ENCODE measurements at places on chromosomes 3 and 15.

DNA sequence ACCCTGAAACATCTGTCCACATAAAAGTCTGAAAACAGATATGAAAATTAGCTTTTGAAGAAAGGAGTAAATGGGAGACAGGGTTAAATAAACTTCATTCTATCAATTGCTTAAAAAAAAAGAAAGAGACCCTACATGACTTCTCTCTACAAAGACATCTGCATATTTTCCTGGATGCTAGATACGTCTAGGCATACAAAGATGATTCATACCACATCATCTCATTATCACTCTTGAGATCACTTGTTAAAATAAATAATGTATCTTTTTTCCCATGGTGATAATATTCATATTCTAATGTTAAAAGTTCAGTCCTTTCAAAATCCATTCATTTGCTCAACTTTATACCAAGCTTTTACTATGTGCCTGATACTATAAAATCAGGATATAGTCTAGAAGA, 295.8 kb downstream of the MAGI1 start:
- DNase-seq, result no peak

- no peak for DNase-seq
Observed at GRCh38 chr3:178969004-178969700, 102.5 kb downstream of the ZMAT3 start.

DNA sequence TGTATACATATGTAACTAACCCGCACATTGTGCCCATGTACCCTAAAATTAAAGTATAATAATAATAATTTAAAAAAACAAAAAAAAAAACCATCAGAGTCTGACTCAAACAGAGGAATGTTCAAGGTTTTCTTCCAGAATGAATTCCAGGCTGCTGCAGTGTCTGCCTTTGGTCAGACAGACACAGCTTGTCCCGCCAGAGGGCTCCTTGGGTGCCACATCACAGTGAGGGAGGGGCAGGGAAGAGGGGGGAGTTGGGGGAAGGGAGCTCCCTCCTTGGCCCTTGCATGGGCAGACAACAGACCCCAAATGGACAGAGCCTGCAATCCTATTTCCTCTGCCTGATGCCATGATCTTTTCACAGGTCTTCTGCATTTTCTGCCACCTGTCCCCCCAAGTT, 36.5 kb downstream of the ITGB5 start:
- DNase-seq, result no peak

DNA sequence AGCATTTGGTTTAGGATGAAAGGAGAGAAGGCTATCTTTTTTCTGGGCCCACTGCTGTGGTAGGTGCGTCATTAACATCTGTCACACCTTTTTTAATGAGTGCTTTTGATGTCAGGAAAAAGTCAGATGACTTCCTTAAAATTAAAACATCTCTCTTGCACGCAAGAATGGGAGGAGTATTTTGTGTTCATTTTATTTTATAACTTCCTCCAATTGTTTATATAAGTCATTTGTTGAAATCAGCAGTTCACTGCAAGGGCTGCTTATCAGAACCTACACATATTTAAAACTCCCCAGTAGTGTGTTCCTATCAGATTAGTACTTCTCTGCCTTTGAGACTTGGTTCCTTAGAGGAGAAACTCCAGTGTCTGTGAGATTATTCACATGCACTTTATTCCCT, 143.8 kb downstream of the NEO1 start:
- no peak for DNase-seq

DNA sequence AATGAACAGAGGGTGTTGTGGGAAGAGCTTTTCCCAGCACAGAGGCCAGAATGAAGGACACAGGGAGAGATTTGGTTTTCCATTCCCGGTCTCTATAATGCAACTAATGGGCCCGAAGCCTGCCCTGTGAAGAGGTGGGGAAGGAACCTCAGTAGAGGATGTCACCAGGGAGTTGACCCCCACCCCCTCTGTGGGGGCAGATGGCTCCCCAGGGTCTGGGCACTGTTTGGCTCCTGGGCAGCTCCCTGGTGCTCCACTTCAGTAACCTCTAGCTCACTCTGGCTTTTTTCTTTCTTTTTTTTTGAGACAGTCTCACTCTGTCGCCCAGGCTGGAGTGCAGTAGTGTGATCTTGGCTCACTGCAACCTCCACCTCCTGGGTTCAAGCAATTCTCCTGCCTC, 109.1 kb upstream of the DLG1 start:
- no peak for DNase-seq

- no peak for DNase-seq
Observed at GRCh38 chr3:167120828-167121227, 259.3 kb downstream of the ZBBX start.

GRCh38 chr3:50666837-50667236, 7.9 kb upstream of the DOCK3 start:
- no peak for DNase-seq

DNA sequence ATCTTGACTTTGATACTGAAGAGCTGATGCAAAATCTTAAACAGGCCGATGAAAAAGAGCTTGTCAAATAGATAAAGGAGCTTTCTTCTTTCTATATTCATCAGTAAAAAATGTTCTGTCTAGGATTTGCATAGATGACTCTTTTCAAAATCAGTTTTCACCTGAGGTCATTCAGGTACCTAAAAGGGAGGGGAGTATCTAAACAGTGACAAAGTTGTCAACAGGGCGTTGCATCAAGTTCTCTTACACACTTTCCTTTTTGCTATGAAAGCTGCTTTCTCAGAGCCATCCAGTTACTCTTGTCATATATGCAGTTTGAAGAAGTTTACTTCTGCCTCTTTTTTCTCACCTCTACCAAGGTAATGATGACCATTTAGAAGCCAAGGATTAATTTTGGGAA, 60.0 kb downstream of the AKAP13 start:
- DNase-seq, result no peak

DNA sequence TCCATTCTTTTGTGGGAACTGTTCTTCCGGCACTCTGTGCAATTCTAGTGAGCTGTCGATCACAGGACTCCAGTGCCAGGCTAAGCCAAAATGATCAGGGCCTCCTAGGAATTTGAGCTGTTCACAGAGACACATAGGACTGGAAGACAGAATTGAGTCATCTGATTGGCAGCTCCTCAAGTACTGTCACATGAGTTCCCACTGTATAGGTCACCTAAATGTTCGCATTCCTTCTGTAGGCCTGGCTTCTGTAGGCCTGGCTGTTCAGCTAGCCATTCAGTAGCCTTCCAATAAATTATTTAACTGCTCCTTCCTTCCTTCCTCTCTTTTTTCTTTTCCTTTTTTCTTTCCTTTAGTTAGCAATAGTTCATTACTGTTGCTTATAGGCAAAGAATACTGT, 4.3 kb downstream of the PROS1 start:
- no peak for DNase-seq

- DNase-seq, result no peak
Observed at GRCh38 chr3:71454512-71455403, 128.8 kb downstream of the FOXP1 start.

DNA sequence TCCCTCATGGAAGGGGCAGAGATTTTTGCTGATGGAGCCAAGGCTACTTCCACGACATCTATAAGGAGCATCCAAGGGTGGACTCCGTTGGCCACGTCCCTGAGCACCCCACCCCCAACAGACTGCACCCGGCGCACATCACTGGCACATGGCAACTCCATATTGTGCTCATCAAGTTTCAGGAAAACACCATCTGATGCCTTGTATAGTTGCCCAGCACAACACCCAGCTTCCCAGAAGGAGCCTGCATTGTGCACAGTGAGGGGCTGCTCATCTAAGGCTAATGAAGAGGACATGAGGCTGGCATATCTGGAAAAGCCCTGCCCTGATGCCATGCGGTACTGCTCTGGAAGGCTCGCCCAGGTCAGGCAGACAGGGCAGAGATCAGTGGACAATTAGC, 15.0 kb upstream of the CACNA2D2 start:
- DNase-seq, result no peak

GRCh38 chr15:26113296-26113695, 250.2 kb upstream of the ATP10A start:
- no peak for DNase-seq

Measured in cortex of kidney (tissue), 1 donor.